Stimulated activated CD8-positive, alpha-beta memory T cell treated with anti-CD3 and anti-CD28 coated beads, Interleukin-4, amount 100 ng/mL, for 4 hours (primary cell): ENCODE measurements at places on chromosomes 13 and 19.

DNA sequence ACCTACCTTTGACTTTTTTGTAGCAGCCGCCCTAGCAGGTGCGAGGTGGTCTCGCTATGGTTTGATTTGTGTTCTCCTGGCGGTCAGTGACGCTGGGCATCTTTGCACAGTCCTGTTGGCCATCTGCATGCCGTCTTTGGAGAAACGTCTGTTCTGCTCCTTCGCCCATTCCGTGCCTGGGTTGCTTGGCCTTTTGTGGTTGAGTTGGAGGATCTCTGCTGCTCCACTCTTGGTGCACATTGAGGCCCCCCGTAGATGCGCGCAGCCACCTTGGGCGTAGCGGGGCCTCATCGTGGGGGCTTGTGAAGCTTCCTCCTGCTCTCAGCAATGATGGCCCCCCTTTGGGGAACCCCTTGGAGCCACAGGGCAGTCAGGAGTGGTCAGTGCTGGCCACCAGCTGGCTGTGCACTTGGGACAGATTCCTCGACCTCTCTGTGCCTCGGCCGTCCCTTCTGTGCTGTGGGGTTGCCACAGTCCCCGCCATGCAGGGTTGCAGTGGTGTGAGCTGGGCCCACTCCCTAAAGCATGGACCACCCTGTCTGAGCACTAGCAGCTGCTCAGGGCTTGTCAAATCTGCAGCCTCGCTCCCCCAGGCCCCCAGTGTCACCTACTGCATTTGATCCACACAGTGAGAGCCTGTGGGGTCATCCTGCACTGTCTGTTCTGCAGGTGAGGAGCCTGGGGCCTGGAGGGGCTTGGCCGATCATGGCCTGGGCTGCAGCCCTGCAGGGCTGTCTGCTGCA is 170.8 kb downstream of the KDM4B start:
- no peak for DNase-seq

- no peak for DNase-seq
These were observed 23.2 kb downstream of the SH3GL1 start for GRCh38 chr19:4376991-4377781.

DNA sequence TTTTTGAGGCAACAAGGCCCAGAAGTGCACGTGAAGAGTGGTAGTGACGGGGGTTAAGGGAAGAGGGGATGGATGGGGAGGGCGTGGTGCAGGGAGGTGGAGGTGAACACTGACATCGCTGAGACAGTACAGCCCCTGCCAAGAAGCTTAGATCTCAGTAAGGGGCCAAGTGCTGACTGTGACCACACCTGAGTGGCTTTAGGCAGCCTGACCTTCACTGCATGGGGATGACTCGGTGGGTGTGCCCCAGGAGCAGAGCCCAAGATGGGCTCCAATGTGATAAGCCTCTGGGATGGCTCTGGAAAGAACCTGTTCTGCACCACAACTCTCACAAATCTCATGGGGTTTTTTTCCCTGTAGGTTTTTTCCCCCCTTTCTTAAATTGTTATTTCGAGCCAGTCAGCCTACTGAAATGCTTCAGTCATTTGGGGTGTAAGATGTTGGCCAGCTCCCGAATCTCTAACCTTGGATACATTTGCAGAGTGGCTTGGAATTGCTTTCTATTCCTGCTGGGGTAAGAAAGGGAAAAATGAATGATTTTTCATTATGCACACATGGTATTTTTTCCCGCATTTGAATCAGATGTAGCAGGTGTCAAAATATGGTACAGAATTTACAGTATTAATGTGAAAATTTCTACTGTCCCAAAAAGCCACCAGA is 165.0 kb downstream of the TM9SF2 start:
- no peak for DNase-seq

DNA sequence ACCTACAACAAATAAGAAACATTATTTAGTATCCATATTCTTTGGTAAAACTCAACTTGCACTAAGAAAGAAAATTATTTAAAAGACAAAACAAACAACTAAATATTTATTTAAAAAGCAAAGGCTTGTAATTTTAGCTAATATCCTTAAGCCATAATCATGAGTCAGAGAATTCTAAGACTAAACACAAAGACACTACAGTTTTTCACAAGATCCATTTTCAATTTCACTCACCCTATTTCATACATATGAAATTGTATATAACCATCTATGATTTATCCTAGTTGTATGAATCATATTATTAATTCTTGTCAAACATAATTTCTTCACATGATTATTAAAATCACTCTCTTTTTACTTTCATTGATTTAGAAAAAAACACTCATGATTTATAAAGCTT is 64.3 kb downstream of the MICU2 start:
- no peak for DNase-seq

GRCh38 chr19:3576696-3577443 is 4.1 kb downstream of the HMG20B start:
- no peak for DNase-seq

GRCh38 chr13:46401432-46401831 is 14.4 kb upstream of the RUBCNL start:
- DNase-seq: no peak

DNA sequence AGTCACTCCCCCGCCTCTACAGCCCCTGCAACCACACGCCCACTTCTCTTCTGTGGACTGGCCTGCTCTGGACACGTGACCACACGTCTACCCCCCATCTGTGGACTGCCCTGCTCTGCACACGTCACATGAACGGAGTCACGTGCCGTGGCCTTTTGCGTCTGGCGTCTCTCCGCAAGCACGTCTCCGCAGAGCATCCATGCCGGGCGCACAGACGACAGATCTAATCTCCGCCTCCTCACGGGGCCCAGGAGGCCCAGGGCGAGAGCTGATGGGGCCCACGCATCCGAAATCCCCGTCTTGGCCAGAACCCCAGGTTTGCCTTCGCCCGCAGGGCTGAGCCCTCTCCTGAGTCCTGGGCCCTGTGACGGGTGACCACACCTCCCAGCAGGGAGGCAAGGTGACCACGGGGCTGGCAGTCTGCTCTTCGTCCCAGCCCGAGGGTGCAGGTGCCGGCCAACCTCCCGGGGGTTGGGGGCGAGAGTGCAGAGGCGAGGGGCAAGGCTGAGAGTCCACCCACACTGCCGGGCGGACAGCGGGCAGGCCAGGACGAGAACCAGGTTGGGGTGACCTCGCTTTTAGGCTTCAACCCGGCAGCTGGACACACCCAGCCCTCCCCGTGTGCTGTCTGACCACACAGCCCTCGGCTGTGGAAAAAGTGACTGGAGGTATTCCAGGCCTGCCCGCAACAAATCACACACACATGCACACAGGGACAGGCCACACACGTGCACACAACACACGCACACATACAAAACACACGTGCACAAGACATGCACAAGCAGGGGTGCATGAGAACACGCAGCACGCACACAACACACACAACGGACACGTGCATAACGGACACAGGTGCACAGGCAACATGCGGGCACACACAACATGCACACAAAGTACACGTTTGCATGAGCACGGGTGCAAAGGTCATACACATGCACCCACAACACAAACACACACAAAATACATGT is 3.9 kb downstream of the SBNO2 start:
- DNase-seq: no peak

DNA sequence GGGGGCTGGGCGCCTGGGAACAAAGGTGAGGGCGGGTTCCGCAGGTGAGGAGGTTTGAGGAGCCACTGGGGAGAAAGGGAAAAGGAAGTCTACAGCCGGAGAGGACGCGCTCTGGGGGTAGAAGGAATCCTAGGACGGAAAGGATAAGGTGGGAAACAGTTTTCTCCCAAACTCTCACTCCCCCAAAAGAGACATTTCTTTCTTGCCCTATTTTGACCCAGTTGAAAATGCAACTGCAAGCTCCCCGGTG is 651 bp upstream of the POLR1D start:
- no peak for DNase-seq

DNA sequence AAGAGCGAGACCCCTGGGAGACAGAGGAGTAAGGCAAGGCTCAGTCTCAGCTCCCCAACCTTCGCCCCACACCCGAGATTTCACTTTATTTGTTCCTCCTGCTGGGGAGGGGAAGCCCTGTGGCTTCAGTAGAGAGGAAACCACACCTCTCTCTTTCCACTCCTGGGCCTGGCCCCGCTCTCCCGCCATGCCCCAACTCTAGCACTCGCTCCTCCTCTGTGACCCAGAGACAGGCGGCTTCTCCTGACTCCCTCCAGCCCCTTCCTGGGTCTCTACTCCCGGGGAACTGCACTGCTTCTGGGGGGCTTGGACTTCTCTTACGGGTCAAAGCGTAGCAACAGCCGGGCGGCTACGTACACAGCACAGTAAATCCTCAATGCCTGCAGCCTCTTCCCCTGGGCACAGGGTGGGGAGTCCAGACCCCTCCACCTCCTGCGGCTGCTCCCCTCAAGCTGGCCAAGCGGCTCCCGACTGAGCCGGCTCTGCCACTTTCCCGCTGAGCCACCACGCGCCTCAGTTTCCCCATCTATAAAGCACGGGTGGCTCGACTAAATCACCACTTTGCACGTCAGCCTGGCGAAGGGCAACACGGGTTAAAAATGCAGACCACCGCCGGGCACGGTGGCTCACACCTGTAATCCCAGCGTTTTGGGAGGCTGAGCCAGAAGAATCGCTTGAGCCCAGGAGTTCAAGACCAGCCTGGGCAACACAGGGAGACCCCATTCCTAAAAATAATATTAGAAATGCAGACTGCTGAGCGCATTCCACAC is 1.4 kb downstream of the RNF126 start:
- DNase-seq: no peak

- no peak for DNase-seq
These were observed 60.6 kb upstream of the SERP2 start for GRCh38 chr13:44312834-44313551.

DNA sequence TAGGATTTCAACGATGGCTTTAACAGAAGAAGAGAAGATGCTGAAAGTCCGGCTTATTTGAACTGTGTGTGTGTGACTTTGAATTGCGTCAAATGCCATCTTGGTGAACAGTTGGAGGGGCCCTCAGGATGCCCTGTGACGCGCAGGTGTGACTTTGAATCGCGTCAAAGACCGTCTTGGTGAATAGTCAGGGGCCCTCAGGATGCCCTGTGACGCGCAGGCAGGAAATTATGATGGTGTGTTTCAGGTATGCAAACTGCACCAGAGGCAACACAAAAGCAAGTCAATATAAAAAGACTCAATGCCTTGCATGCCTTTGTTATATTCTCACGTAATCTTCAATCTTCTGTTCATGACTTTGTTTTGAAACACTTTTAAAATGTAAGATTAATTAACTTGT is 29.2 kb downstream of the ATP11A start:
- DNase-seq: no peak

GRCh38 chr13:44078806-44079376 is 199.2 kb downstream of the LACC1 start:
- DNase-seq: no peak

- no peak for DNase-seq
These were observed 57.2 kb downstream of the DNAJC3 start for GRCh38 chr13:95734124-95734523.

DNA sequence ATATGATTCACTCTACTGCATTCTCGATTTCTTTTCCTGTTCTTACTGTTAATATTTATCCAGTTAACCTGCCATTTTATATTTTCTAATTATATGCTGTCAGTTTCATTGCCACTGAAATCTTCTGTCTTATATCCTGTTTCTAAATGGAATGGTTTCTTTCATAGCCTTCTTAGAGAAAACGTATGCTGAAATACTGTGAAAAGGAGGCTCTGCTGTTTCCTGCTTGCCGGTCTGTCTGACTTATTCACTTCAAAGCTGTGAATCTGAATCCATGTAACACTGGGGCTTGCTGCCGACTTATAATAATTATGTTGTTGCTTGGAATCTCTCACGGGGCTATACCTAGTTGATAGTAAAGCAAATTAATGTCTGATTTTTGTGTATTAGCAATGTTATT is 80.0 kb downstream of the GPR12 start:
- DNase-seq: no peak

- no peak for DNase-seq
These were observed 142.3 kb downstream of the KLF12 start for GRCh38 chr13:73991884-73992283.

- DNase-seq: no peak
These were observed 19.3 kb downstream of the ATP12A start for GRCh38 chr13:24699541-24699940.

DNA sequence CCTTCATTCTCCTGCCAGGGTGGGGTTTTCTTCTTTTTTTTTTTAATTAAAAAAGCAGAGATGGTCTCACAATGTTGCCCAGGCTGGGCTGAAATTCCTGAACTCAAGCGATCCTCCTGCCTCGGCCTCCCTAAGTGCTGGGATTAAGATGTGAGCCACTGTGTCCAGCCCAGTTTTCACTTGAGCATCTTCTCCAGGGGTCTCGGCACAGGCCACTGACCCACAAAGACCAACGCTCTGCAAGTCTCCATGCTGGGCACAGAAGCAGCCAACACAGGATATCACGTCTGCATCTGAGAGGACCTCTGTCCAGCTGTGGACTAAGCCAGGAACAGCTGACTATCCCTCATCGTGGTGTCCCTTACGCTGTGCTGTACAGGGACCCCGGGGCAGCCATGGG is 9.5 kb upstream of the TMEM86B start:
- DNase-seq: no peak
